ENCODE measurements at places on chromosomes 5 and 9.
A peak's percentile ranks its signal among the peaks of the same experiment; 100 is the strongest.

DNA sequence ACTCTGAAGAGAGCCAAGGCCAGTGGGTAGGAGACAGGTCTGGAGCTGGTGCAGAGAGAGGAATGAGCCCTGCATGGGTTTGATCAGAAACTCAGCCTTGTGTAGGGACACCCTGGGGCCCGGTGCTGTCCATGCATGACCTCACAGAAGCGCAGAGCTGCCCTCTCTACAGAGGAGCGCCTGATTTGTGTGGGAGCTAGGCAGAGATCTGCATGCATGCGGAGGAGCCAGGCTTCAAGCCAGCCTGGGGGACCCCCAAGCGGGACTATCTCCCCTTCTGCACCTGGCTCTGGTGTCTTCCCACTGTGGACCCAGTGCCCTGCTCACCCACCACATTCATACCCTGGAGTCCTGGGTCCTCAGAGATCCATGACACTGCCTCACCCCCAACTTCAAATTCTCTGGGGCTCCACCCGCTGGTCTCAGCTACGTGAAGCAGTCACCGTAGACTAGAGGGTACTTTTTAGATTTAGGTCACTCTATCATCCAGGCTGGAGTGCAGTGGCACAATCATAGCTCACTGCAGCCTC, 2.6 kb upstream of the LCN2 start:
- DNase-seq: no peak

DNA sequence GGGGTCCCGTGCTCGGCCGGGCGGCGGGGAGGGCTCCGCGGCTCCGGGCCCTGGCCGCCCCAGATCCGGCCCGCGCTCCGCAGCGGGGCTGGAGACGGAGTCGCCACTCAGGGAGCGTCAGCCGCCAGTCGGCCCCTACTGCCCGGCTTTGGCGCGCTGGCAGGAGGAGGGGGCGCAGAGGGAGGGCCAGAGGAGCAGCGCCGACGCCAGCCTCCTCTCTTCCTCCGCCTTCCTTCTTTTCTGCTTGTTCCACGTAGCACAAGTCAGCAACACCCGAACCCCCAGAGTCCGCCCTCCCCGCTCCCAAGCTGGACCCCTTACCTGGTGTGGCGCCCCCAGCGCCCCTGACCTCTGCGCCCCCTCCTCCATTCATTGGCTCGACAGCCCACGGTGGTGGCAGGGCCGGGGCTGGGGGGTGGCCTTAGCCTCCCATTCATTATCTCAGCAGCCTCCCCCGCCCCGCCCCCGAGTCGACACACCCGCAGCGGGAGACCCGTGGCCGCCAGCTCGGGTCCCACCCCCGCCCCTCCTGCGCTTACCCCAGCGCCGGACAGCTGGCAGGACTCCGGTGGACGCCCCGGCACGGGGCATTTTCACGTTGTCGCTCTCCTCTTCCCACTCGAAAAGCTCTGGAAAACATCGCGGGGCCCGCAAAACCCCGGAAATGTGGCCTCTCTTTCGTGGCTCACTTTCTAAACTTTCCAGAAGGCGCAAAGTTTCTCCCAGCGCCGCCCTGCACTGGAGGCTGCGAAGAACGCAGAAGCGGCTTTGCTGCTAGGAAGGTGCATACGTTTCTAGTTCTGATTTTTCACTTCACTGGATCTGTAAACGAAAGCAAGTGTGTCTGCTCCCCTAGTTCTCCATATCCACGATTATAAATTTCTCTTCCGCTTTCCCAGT, at the start of gene LPAR1:
Gene LPAR1, minus strand, starts transcription at position 140 of the 900 bp plus-strand sequence. CDS start 66,353 bp downstream, outside the sequence.
- no peak for DNase-seq

- DNase-seq: no peak
Measured at GRCh38 chr5:72179816-72180440, 72.7 kb downstream of the MAP1B start.

GRCh38 chr9:102609461-102609860, 385.7 kb upstream of the CYLC2 start:
- DNase-seq: no peak

GRCh38 chr5:157607371-157608161, 32.0 kb upstream of the ADAM19 start:
- peak; percentile 44 for DNase-seq

DNA sequence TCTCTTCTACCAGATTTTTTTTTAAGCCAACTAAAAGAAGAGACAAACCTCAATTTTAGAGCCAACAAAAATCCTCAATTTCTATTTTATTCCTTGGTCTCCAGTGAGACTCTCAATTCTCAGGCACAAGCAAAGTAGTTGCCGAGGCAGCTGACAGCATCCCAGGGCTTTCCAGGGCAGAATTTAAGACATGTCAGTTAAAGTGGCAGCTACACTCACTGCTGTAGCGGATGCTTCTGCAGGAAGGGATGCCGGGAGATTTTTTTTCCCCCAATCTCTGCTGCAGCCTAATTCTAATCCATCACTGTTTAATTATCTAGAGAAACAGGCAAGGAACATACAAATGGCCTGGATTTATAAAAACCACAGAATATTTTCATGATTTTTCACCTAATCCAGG, 57.0 kb downstream of the TTC39B start:
- no peak for DNase-seq

DNA sequence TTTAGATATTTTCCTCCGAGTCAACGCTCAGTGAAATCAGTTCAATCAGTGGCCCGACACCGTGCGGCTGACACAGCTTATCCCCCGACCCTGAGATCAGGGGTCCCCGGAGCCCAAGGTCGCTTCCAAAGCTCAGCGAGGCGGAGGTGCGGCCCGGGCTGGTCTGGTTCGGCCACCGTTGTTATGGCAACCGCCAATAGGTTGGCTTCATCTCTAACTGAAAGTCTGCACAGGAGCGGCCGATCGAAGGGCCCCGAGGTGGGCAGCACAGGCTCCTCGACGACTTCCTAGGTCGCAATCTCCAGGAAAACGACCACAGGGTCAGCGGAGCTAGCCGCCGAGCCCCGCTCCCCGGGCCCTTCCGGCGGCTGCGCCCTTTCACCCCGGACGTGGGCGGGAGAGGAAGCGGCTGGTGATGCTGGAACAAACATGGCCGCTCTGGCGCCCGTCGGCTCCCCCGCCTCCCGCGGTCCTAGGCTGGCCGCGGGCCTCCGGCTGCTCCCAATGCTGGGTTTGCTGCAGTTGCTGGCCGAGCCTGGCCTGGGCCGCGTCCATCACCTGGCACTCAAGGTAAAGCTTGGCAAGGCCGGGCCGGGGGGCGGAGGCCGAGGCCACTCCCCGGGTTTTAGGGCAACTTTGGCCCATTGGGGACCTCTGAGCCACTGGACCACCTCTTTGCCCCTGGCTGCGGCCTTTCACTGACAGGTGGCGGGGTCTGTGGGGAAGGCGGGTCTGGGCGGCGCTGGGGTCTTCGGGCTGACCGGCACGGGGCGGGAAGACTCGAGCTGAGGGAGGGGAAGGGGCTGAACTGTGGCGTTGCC, at the start of gene GPR107:
Gene GPR107, plus strand, starts transcription at position 403 of the 821 bp plus-strand sequence. Its CDS starts 27 bp downstream, at position 430.
- DNase-seq: no peak

- DNase-seq: no peak
Measured at GRCh38 chr9:127059030-127059429, 63.4 kb downstream of the ANGPTL2 start.

- no peak for DNase-seq
Measured at GRCh38 chr5:53350991-53351770, 129.2 kb upstream of the FST start.

GRCh38 chr9:23431459-23431858, 394.6 kb downstream of the ELAVL2 start:
- no peak for DNase-seq

- DNase-seq: no peak
Measured at GRCh38 chr9:89305868-89306267, 5.1 kb upstream of the CKS2 start.

GRCh38 chr9:37790096-37790495, 5.2 kb upstream of the EXOSC3 start:
- DNase-seq: no peak

GRCh38 chr5:131627207-131627865, 7.7 kb downstream of the RAPGEF6 start:
- no peak for DNase-seq

- DNase-seq: no peak
Measured at GRCh38 chr5:56148453-56148971, 84.6 kb downstream of the ANKRD55 start.

- no peak for DNase-seq
Measured at GRCh38 chr5:117594166-117594565, 1019.5 kb upstream of the SEMA6A start.

DNA sequence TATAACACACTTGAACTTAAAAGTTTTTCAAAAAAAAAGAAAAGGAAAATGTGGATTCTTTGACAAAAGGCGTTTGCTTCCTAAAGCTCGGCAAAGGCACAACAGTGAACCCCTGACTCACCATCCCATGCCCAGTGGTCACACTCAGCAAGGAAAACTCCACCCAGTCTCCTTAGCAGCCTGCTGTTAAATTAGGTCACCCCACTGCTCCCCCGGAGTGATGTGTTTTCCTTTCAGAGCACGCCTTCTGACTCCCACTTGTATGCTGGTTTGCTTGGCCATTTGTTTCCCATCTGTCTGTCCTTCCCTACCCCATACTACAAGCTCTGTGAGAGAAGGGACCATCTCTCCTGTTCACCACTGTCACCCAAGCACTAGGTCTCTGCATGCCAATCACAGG, 23.8 kb downstream of the RETREG1 start:
- no peak for DNase-seq

Data from AG04449 (cell line).